ENCODE measurements at places on chromosomes 2 and 18.

DNA sequence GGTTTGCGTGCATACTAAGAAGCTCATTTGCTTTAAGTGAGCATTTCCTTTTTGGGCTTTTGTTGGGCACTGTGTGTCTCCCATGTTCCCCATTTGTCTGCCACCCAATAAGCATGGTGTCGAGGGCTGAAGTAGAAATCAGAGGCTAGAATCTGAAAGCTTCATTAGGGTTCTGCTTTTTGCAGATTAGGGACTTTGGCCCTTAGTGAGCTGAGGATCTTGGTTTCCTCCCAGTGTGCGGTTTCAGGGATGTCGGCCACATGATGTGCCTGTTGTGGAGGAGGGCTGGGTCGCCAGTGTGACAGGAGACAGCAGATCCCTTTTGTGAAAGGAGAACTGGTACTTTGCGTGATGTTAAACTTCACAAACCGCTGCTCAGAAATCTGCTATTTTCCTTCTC, 41.1 kb downstream of the PLEKHB2 start:
- DNase-seq, result peak; percentile 57

GRCh38 chr2:31429759-31430438, 15.4 kb upstream of the XDH start:
- DNase-seq, result no peak

GRCh38 chr2:174693344-174693743, 70.9 kb downstream of the CHRNA1 start:
- no peak for DNase-seq

DNA sequence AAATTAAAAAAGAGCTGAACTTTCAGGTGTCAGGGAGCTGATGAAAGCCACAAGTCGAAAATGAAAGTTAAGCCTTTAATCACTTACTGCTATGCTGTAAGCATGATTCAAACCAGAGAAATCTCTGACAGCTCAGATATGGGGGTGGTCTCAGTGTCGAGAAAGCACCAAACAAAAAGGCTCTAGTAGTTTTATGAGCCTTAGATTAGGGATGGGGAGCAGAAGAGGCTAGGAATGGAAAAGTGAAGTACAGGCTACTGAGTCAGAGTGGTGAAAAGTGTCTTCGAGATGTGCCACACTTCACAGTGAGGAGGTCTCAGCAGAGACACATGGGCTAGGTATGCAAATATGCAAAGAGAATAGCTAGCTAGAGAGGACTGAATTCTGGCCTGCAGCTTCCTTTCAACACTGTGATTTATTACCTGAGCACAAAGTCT, 482.2 kb downstream of the SPAG16 start:
- no peak for DNase-seq

DNA sequence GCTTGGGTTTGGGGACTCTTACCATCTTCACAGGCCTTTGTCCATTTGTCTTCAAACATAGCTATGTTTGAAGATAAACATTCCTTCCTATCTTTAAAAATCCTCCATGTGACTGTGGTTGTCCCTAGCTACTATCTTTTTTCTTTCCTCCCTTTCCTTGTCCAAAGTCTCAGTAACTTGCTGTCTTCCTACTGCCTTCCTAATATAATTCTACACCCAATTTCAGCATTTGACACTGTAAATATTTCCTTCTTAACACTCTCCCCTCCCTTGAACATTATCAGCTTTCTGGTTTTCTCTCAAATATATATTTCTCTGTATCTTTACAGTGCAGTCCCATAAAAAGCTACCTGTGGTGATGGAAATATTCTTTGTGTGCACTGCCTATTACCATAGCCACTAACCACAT, 5.3 kb upstream of the SP3 start:
- no peak for DNase-seq

DNA sequence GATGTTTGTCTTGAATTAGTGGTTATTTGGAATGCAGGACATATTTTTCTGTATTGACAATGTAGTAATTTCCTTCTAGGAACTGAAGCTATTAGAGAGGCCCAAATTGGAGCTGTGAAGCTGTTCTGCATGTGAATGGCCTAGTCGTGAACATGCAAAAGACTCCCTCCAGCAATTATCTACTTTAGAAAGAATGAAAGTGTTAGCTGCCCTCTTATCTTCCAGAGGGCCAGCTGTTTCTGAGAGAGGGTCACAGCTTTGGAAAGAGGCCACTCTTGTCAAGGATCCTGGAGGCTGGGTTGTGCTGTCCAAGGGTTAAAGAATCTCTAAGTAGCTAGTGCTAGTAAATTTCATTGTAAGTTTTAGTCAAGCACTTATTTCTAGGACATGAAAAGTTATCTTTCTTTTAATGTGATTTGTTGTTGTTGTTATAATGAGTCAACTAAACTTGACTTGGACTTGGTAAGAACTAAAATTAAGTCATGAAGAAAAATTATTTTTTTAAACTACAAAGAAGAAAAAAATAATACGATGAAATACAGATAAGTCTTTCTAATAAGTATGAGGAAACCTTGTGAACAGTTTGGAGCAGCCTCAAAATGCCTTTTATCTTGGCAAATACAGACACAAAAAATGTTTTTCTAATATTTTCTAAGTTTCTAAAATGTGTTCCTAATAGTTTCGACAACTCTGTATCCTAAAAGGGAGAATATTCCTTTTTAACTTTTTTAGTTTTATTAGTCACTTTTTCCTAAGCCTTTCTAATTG, 36.8 kb downstream of the DPP4 start:
- no peak for DNase-seq

DNA sequence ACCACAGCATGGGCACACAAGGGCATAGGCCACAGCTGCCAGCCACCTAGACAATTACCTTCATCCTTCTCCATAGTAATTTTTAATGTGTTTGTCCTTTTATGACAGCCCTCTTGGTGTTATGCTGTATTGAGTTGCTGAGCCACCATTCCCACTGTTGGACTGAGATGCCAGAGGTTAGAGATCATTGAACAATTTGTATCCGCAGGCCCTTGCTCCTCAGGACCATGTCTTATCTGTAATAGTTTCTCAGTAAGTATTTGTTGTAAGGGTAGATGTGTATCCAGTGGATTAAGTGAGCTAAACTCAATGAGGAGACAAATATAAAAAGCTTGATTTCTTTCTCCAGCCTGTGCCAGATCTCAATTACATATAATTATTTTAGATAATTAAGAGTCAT, 832.8 kb upstream of the ID2 start:
- DNase-seq, result no peak

DNA sequence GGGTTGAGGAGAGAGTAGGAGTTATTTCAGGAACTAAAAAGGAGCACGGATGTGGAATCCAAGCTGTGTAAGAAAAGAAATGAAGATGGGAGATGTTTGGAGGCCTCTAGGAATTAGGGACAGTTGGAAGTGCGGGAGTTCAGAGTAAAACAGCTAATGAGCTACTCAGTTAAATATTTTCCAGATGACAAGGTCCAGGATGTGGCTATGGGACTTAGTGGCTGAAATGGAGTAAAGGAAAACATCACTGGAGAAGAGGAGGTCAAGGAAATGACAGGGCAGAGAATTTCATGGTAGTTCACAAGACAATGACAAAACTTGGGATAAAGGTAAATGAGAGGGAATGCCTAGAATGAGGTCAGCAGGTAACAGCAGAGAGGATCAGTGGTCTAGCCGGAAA, 13.0 kb downstream of the GPR155 start:
- no peak for DNase-seq

DNA sequence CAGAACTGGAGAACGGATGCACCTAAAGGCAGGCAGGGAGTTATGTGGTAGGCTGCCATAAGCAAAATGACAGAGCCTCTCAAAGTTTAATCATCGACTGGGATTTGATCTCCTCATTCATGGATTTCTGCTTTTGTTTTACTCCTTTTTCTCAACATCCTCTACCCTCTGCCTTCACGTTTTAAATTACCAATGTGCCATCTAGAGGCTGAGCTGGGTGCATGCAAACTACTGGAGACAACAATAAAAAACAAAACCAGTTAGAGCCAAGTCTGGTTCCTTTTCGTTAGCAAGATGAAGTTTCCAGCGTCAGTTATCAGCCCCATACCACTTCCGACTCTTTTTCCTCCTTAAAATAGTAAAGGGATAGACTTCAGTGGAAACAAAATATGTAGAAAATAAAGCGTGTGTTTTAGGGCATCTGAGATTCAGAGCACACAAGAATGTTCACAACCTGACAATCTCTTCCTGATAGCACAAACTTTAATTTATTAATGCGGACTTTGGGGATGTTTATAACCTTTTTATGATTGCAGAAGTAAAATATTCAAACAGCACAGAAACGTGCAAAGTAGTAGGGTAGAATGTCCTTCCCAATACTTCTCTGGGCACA, 117.0 kb downstream of the LAMA1 start:
- DNase-seq, result peak; percentile 39

DNA sequence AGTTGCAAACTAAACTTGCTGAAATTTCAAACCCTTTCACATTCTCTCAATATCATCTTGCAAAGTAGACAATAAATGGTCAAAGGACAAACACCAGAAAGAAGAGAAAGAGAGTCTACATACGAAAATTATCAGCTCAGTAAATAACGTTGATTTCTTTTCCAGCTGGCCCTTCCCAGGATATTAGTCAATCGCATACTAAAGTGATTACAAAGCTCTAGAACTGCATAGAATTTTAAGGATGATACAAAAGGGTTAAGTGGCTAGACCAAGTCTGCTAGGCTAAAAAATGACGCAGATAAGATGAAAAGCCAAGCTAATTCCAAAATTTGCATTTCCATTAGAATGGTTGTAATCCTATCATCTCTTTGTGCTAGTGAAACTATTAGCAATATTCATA, 405.7 kb downstream of the FBXO15 start:
- DNase-seq, result no peak

- peak; percentile 69 for DNase-seq
These were observed 79.4 kb downstream of the TMEM182 start for GRCh38 chr2:102841107-102841840.

DNA sequence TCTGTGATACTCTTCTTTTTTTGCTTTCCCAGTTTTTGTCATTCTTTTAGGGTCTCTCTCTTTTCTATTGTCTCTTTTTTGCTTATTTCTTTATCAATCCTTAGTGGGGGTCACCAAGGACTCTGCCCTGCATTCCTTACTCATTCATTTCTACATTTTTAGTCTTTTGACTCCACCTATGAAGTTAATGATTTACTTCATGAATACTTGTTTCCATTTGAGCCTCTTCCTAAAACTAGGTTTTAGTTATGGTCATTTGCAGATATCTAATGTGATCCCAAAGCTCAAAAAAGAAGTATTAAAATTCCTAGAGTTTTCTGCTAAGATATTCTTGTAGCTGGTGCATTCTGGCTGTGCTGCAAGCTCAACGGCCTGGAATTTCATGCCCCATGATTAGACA, 149.3 kb upstream of the AQP4 start:
- no peak for DNase-seq

DNA sequence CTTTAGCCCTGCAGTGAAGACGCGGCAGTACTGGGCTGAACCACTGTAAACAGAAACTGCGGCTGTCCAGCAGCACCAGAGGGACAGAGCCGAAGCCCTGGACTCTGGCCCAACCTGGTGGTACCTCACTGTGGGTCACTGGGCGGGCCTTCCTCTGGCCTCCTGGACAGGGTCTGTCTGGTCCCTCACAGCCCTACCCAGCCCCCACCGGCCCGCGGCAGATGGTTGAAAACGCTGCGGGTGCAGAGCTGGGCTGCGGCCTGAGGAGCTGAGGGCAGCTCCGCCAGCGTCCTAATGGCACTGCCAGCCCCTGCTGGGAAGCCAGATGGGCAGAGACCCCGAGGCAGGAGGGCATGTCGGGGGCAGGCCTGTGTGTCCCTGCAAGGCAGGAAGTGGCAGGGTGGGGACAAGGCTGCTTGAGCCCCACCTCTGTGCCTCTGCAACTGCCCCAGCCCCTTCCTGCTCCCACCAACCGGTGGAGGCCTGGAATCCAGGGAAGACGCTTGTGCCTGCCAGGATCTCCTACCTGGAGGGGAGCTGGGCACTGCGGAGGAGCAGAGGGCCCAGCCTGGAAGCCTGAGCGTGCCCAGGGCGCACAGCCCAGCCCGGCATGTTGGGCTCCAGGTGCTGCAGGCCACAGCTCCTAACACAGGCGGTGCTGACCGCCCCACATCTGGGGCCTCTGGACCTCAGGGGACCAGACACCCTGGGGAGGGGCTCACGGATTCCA, 36.3 kb downstream of the HS6ST1 start:
- no peak for DNase-seq

Measured in common myeloid progenitor, CD34-positive (primary cell).